ENCODE measurements at places on chromosomes 11 and 22.

DNA sequence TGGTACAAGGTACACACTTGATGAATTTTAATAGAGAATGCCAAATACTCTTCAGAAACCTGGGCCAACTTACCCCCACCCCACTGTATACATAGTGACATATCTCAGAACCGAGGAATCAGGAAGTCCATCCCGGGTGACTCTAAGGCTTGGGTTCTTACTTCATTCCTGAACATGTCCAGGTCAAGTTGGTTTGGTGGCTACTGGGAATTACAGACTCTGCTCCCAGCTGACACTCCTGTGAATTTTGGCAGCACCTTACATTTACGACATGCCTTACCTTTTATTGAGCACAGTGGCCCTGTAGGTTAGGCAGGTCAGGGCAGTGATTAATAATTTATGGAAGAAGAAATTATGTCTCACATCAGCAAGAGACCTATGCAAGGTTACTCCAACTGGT is 70.1 kb upstream of the LDLRAD3 start:
- no peak for DNase-seq

- DNase-seq: peak; percentile 76
These were observed 27.1 kb downstream of the SDHD start for GRCh38 chr11:112113539-112114457.

GRCh38 chr11:57214098-57214417 is 23.0 kb downstream of the APLNR start:
- DNase-seq: no peak

DNA sequence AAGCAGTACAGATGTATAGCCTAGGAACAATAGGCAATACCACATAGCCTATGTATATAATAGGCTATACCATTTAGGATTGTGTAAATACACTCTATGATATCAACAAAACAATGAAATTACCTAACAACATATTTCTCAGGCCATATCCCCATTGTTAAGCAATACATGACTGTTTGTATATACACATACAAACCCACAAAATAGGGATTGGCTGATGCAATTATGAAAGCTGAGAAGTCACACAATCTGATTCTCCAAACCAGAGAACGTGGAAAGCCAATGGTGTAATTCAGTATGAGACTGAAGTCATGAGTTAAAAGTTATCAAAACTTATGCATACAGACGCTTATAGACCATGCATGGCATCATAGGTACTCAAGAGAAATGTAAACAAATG is 700.1 kb upstream of the RAG2 start:
- DNase-seq: no peak

DNA sequence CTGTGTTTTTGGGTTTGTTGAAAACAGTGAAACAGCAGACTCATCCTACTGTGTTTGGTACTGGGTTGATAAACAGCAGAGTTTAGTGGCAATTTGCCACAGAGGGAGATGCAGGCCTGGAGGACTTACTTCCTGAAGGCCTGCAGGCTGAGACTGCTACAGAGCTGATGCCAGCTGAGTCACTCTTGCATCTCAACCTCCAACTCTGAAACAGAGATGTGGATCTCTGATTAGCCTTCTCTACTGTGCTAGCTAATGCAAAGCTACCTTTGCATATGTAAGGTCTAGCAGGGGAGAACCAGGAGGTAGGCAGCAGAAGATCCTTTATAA is 14.3 kb downstream of the ATP5MG start:
- DNase-seq: peak; percentile 92

- no peak for DNase-seq
These were observed 14.8 kb upstream of the MFNG start for GRCh38 chr22:37500745-37501609.

DNA sequence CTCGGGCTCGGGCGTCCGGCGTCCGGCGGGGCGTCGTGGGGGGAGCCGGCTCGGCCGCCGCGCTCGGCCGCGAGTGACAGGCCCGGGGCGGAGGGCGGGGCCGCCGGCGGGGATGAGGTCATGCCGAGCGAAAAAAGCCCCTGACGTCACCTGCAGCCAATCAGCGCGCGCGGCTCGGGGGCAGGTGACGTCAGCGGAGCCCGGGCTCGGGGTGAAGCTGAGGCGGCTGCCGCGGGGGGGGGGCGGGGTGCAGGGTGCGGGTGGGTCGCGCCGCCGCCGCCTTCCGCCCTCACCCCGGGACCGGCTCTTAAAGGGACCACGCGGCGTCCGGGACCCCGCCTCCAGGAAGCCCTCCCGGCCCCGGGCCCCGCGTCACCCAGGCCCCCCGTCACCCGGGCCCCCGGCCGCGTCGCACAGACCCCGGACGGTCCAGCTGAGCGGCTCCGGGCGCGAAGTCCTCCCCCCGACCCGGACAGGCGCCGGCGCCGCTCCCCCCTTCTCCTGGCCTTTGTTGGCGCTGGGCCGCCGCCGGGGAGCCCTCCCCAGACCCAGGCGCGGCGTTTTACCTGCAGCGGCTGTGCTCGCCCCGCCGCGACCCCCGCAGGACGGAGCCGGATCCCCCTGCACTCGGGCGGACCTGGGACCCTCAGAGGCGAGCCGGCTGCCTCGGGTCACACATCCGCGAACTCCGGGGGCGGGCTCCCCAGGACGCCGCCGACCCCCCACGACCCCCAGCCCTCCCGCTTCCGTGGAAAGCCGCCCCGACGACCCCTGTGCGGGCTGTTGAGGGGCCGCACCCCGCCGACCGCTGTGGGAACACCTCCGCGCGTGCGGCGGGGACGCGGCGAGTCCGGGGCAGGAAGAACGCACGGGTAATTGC is at the start of gene DUSP8:
DUSP8 (minus strand) TSS at position 75 of the 880 bp plus-strand sequence. CDS start 6,445 bp downstream, outside the sequence.
- peak; percentile 20 for DNase-seq

DNA sequence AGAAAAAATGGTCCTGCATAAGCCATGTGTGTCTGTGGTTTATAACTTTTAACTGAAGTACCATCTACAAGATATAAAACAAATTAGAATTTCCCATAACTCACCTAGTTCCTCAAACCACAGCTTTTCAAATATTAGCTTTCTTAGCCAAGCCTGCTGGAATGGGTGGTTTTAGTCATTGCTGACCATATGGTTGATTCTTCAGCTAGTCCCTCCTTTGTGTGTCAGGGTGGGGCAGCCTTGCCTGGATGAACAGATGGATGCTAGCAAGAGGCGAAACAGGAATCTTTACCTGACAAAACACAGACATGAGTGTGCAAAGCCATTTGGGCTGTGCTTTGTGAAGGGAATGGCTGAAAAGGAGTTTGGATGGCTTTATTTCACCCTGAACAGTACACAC is 6.9 kb upstream of the B3GNT6 start:
- DNase-seq: no peak

- DNase-seq: peak; percentile 91
These were observed 20.6 kb upstream of the PRDM10 start for GRCh38 chr11:130023204-130023603.

DNA sequence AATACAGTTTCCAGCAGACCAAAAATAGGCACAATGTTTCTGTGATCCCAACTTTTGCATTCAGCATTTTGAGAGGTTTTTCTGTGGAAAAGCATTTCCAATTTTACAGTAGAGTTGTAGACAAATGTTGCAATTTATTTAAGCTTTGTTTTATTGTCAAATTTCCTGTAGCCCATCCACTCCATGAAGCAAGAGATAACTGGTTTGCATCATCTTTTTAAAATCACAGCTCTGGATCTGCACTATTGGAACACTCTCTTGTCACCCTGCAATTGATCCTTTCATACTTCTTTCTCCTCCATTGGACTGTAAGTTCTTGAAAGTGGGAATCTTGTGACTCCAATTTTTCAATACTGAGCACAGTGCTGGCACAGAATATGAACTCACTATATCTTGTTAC is 86.0 kb downstream of the MAML2 start:
- DNase-seq: no peak

GRCh38 chr11:66081505-66081904 is 11.4 kb downstream of the PACS1 start:
- DNase-seq: peak; percentile 52

GRCh38 chr11:6170226-6170625 is at the start of gene OR52B2:
Gene OR52B2, minus strand, starts transcription at chr11:6170326. Its CDS starts 0 bp downstream, at chr11:6170326.
- DNase-seq: no peak

GRCh38 chr11:36390963-36391471 is 94.9 kb downstream of the PRR5L start:
- peak; percentile 44 for DNase-seq

GRCh38 chr22:45645150-45645525 is 26.5 kb upstream of the ATXN10 start:
- no peak for DNase-seq

DNA sequence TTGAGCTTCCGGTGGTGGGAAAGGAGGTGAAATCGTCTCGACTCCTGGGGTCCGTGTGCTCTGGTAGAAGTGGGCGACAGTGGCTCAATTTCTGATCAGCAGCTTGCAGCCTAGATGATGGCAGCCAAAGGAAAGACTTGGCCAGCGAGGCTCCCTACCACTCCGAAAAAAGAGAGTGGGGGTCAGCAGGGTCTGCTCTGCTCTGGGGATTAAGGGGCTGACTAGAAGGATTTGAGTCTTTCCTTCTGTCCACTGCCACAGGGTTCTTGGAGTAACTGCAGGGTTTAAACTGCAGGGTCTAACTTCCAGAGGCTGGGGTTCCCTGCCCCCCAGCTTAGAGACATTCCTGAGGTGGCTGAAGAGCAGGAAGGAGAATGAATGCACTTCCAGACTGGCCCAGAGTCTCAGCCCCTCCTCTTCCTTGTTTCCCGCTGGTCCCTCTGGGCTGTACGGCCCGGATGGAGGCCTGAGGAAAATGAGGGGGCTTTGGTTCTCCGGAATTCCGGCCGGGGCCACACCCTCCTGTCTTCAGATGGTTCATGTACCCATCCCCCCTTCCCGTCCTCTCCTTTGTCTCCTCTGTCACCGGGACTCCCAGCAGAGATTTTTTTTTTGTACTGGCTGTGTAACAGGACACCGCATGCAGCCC is 907 bp downstream of the SERPINH1 start:
- DNase-seq: no peak

- DNase-seq: no peak
These were observed 3.5 kb upstream of the ASRGL1 start for GRCh38 chr11:62333768-62334167.

GRCh38 chr22:34814260-34815025 is 251.5 kb upstream of the ISX start:
- DNase-seq: peak; percentile 97

DNA sequence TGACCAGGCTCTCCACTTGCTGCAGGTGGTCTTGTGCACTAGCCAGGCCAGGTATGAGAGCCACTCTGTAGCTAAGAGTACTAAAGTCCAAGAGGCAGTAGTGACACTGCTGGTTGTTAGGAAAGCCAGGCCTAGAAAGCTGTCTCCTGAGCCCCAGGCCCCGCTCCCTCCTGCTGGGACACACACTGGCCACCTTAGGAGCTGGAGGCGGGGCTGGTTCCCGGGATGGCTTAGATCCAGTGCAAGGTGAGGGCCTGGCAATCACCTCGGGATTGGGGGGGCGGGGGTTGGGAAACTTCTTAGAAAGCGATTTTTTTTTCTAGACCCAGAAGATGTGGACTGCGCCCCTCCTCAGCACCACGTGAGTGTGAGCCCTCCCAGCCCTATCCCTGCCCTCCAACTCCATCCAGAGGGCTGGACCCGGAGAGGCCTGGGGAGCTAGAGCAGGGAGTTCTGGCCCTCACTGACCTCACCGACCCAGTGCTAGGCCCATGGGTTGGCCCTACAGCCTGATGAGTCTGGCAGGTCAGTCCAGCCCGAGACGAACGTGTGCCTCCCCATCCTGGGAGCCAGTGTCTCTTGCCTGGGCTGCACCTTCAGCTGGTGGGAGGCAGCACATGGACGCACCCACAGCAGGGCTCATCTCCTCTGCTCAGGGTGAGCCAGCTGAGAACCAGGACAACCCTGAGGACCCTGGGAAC is 18.1 kb downstream of the SLC37A2 start:
- no peak for DNase-seq

DNA sequence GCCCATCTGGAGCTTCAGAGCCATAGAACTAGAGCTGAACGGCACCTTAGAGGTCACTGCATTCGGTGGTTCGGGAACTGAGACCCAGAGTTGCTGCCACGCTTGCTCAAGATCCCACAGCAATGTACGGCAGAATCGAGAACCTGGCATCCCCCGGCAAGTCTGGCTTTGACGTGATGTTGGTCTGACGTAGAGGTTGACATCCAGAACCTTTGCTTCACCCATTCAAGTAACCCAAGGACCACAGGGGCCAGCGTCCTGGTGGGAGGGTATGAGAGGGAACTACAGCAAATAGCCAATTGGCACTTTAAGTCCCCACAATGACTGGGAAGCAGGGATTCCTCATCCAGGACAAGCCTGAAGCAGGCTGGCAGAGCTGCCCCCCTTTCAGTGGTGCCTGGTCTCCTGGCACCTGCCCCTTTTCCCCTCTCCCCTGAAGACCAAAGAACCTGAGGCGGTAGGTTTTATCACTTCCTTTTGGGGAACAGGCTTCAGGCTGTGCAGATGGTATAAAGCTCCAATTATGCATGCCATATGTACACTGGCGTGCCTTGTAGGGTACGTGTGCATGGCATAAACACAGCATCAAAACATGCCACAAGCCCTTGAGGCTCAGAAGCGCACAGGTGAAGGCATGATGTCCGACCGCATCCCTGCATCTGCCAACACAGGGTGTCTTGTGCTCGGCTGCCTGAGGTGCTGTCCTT is 15.3 kb upstream of the TEF start:
- DNase-seq: no peak

DNA sequence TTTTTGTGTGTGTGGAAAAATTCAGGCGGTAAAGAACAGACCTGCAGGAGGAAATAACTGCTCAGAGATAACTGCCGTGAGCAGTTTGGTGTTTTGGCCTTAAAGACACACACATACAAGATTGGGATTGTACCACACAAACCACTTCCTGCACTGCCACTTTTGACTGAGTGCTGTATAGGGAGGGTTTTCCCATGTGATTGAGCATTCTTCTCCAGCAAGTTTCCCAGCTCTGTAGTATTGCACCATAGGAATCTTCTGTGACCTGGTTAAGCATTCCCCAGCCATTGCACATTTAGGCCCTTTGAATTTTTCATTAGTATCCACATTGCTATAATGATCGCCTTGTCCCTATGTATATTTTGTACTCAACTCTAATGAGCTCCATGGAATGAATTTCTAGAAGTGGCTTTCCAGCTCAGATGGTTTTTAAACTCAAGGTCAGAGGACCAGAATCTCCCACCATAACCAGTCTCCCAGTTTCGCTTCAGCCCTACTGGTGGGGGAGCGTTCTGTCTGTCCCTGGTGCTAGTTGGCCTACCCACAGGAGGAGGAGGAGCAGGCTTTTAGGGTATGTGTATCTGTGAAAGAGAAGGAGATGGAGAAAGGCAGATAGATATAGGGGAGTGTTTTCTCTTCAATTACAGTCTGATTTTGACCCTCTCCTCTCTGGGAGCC is 9.3 kb downstream of the CD82 start:
- DNase-seq: peak; percentile 98

GRCh38 chr11:73838443-73839122 is 38.1 kb downstream of the COA4 start:
- peak; percentile 75 for DNase-seq

GRCh38 chr11:104623518-104623917 is 274.7 kb downstream of the CASP12 start:
- DNase-seq: peak; percentile 60

DNA sequence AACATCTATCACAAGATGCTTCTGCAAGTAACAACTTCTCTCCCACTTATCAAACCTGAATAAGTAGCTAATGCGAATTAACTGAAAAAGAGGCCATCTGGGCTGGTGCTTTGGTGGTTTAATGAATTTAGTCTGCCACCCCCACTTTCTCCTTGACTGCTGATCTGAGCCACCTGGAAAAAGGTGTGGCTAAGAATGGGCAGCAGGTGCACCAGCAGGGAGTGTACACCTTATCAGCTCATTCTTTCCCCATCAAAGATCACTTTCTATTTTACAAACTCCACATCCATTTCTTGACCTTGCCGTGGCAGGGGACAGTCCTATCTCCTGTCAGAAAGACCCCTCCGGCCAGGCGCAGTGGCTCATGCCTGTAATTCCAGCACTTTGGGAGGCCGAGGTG is 6.5 kb downstream of the RFPL3 start:
- no peak for DNase-seq

- peak; percentile 38 for DNase-seq
These were observed 34.3 kb downstream of the RCOR2 start for GRCh38 chr11:63882555-63883242.

All from renal cortical epithelial cell (primary cell).